T-helper 9 cell (primary cell): ENCODE measurements at places on chromosomes 4 and X.

- DNase-seq = no peak
Measured at GRCh38 chr4:53307819-53308780, 57.8 kb downstream of the SCFD2 start.

GRCh38 chr4:123234955-123235354 lies 161.6 kb upstream of the SPRY1 start:
- DNase-seq = no peak

DNA sequence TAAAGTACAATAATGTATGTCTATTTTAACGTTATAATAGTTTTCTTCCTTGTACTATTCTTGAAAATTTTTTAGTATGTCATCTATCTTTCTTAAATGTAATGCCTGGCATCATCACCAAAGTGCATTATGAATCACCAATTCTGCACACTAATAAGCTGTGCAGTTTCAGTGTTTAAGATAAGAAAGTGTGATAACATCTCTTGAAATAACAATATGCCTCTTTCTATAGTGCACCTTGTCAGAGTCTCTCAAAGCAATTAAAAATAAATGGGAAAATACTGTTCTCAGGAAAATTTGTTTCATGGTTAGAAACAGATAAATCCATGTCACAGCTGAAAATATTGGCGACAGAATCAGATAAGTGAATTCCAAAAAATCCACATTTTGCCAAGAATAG lies 457.4 kb upstream of the PCDH10 start:
- DNase-seq = no peak

DNA sequence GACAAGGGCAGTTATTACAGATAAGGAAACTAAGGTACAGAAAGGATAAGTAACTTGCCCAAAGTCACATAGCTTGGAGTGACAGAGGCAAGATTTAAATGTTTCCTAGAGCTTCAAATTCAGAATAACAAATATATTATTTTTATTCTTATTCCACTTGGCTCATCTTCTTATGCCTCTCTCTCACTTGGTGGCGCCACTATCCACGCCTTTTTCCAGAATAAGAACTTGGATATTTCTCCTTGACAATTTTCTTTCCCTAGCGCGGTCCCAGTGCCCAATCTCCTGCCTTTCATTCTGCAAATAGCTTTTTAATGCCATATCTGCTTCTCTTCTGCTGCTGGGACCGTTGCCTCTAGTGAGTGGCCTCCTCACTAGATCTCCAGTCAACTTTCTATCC lies 78.5 kb downstream of the MSN start:
- DNase-seq = no peak

DNA sequence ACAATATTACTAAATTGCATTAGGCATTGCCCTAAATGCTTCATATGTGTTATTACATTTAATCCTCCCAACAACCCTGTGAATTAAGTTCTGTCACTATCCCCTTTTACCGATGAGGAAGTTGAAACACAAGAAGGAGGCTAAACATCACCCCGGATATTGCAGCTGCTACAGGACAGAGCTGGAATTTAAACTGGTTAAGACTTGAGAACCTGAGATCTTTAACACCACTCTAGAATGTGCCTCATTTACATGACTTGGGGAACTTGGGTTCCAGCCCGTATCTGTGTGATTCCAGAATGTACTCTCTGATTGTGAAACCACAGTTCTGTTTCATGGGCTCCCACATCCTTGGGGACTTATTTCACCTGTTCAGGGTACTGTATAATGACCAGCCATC lies 165.1 kb upstream of the PPARGC1A start:
- no peak for DNase-seq

GRCh38 chrX:41720125-41720779 lies 3.7 kb upstream of the GPR82 start:
- no peak for DNase-seq

DNA sequence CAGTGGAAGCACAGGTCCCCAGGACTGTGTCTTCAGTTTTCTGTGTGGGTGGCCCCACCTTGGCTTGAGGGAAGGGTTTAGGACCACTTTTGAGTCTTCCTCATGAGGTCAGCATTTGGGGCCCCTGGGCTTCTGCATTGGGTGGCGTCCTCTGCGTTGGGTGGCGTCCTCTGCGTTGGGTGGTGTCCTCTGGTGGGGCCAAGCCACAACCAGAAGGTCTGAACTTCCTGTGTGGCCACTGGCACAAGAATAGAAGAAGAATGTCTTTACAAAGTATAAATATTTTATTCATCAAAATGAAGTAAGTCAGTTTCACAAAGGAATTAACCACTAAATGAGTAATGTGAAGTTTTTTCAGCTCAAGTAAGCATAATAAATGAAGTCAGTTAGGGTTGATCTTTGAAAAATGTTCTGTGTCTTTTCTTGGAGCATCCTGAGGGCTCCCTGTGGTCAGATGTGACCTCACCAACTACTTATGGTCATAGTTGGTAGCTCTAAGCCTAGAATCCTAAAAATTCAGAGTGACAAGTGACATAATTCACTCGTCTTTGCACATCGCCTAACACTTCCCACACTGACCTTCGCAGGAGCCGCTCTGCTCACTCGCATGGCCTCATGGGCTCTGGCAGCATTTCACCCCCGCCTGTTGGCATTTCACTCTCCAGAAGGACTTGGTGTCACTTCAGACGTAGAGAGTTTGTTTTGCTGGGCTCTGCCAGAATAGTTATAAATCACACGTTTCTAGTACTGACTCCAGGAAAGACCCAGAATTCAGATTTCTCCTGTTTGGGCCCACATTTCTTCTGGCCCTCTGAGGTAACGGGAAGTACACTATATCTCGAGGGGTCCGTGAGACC lies 39.0 kb upstream of the HGFAC start:
- no peak for DNase-seq
